Right kidney (tissue), 9 donors: ENCODE measurements at places on chromosomes 1 and 21.

- no peak for DNase-seq
Measured at GRCh38 chr21:39474611-39475010, 22.8 kb downstream of the SH3BGR start.

- DNase-seq: no peak
Measured at GRCh38 chr1:61448914-61449313, 276.0 kb downstream of the TM2D1 start.

DNA sequence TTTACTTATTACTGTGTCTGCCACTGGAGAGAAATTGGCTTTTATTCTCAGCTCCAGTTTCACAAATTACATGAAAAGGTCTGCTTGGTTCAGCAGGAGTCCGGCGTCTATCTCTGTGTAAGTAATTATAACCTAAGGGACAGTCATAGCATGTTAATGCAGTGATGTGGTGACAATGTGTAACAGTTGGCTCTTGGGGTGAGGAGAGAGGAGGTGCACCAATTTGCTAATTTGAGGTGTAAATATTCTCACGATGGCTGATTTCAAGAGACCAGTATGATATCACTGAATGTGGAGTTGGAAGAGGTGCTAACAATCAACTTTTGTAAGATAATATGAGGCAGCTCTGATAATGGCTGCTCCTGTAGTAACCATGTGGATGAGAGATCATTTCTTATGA lies 86.1 kb downstream of the CTH start:
- DNase-seq: no peak

DNA sequence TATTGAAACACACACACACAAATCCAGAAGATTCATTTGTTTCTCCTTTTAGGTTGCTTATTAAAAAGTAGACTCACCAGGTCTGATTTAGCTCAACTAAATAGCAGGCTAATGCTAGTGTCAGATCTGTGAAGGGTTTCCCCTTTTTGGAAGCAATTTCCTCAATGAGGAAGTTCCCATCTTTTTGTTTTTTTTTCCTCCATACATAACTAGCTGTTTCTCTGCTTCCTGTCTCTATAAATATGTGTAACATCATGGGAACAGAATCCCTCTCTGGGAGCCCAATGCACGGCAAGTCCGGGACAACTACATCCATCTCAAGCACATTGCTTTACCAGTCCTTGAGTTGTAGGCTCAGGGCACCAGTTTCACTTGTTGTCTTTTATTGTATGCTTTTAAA lies 1421.1 kb downstream of the PLA2G4A start:
- no peak for DNase-seq

DNA sequence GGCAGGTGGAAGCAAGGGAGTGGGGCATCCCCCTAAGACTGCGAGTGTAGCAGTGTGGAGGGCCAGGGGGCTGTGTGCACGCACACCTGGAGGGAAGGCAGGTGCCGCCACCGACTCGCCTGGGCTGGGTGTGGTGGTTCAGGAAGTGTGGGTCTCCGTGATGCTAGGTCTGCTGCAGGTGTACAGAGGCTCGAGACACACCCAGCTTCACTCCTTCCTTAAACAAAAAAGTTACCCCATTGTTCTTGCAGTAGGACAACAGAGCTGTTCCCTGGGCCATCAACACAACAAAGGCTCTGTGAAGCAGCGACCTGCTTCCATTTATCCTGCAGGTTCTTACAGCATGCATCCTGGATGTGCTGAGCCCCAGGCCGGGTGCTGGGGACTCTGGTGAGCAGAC lies 100.4 kb upstream of the TMEM51 start:
- DNase-seq: no peak

- no peak for DNase-seq
Measured at GRCh38 chr21:16198546-16198945, 468.8 kb downstream of the USP25 start.

- DNase-seq: no peak
Measured at GRCh38 chr1:89530444-89531089, 5.9 kb downstream of the LRRC8B start.

- DNase-seq: no peak
Measured at GRCh38 chr1:36457691-36458090, 6.5 kb downstream of the MRPS15 start.
